T follicular helper cell (primary cell): ENCODE measurements at places on chromosomes 16 and 17.

DNA sequence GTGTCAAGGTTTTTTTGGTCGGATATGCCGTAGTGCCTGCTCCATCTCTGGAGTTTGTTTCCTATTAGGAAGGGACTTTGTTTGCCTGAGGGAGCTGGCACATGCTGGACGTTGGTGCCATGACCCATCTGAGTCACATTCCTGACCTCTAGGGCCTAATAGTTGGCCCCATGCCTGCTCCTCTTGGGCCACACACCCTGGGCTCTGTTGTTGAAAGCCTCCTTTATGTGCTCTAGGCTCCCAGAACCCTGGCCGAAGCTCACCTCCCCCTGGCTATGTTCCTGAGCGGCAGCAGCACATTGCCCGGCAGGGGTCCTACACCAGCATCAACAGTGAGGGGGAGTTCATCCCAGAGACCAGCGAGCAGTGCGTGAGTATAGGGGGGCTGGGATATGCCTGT lies 18.4 kb downstream of the LIMD2 start:
- DNase-seq, result no peak

GRCh38 chr17:65595071-65595656 lies 33.7 kb upstream of the AXIN2 start:
- DNase-seq, result no peak

- DNase-seq, result no peak
Measured at GRCh38 chr16:24966031-24966430, 49.1 kb downstream of the ARHGAP17 start.

DNA sequence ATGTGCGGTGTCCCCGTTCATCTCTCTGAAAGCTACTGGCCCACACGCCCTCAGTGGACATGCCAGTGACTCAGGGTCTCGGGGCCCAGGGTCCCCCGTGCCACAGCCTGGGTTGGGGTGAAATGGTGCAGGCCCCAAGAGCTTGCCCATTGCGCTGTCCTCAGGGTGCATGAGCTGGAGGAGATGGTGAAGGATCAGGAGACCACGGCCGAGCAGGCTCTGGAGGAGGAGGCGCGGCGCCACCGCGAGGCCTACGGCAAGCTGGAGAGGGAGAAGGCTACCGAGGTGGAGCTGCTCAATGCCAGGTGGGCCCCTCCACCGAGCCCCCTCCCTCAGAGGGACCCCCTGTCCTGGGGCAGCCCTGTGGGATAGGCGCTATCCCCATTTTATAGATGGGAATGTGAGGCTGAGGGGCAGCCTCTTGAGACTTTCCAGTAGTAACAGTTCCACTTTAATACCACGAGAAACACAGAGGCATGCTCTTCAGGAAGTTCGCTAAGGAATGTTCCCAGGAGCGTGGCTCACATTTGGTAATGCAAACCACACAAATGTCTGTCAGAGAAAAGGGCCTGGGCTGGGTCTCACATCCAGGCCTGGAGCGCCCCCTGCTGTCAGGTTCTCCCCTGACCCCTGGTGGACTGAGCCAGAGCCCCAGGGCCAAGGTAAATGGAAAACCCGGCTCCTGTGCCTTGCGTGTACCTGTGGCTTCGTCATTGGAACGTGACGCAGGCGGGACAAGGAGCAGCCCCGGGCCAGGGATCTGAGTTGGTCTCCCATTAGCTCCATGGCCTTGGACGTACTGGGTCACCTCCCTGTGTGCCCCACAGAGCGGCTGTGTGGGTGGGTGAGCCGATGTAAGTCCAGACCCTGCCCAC lies 133.7 kb downstream of the RAB11FIP4 start:
- peak; percentile 77 for DNase-seq

- DNase-seq, result no peak
Measured at GRCh38 chr17:28706471-28707338, 5.0 kb downstream of the PROCA1 start.

- no peak for DNase-seq
Measured at GRCh38 chr16:79276501-79276900, 324.0 kb downstream of the MAF start.

GRCh38 chr16:4888428-4889135 lies 41.3 kb downstream of the UBN1 start:
- no peak for DNase-seq

DNA sequence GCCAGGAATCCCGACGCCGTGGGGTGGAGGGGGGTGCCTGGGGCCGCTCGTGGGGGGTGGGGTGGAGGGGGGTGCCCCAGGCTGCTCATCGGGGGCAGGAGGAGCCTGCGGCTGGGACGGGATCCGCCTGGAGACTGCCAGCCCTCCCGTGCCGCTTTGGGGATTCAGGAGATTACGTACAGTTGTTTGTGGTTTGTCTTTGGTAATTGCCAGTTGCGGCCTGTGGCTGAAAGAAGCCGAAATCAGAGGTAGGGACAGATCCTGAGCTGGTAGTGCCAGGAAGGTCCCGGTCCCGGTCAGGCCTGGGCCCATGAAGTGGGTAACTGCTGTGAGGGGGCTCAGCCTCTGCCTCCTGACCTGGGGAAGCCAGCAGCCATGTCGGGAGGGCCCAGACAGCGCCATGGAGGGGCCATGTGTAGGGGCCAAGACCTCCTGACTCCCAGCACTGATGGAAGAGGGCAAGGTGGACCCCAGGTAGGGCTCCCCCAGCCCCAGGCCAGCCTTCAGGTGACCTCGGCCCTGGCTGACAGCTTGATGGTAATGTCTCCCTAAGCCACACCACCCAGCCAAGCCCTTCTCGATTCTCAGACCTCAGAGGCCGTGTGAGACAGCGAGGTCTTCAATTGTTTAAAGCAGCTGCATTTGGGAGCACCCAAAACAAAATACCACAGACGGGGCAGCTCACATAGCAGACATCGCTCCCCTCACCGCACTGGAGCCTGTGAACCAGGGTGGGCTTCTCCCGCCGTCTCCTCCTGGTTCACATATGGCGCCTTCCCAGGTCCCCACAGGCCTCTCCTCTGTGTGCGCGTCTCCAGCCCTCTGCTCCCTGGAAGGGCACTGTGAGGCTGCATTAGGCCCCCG lies 34.9 kb upstream of the SSTR5 start:
- DNase-seq, result no peak

- no peak for DNase-seq
Measured at GRCh38 chr16:2213817-2214718, 572 bp downstream of the PGP start.

- no peak for DNase-seq
Measured at GRCh38 chr16:84519855-84520254, 15.4 kb upstream of the MEAK7 start.

GRCh38 chr17:65470783-65471182 lies 90.7 kb downstream of the AXIN2 start:
- DNase-seq, result no peak

DNA sequence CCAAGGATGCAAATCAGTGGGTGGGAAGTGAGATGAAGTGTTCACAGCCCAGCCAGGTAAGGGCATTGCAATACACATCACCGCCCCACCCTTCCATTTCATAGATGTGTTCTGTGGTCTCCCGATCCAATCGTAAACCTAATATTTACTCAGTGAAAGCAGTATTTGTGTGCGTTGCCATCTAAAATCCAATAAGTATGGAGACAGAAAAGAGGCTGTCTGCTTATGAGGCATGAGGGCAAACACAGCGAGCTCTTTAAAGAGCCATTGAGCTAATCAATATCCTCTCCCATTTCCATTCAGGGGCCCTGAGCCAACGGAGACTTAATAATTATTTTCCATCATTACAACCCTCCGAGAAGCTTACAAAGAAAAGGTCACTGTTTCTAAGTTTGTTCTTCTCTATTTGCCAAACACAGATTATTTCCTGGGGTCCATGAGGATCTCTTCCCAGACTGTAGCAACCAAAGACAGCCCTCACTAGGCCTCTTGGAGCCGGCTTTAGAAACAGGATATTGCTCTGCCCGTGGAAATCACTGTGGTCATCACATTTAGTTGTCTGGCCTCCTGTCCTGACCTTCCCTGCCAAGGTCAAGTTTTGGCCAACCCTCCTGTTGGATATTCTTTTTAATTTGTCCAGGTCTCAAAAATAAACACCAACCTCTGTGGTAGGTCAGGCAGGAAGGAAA lies 120.1 kb downstream of the SLC39A11 start:
- DNase-seq, result no peak

DNA sequence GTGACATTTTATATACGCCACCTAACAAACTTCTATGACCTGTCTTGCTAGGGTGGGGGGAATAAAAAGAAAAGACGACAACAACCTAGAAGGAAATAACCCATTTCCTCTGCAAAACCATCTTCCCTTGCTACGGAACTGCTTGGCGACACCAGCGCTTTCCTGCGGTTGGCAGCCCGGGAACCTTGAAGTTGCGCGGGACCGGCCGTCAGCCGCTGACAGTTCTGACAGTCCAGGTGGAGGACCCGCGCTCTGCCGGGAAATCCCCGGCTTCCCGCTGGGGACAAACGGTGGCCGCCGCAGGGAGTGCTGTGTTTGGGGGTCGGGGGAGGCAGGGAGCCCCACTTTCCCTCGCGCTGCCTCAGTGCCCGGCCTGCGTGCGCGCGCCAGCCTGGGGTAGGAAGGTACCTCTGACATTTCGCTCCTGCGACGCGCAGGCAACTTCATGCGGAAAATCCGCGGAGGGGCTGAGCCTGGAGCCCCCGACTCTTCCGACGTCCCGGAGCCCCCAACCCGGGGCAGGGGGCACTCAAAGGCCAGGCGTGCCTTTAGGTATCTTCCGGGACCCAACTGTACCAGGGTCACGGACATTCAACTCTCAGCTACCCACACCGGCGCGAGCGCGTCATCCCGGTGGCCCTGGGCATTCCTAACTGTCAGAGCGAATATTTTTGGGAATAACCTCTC lies 516 bp downstream of the SLC16A6 start:
- DNase-seq, result peak; percentile 42

DNA sequence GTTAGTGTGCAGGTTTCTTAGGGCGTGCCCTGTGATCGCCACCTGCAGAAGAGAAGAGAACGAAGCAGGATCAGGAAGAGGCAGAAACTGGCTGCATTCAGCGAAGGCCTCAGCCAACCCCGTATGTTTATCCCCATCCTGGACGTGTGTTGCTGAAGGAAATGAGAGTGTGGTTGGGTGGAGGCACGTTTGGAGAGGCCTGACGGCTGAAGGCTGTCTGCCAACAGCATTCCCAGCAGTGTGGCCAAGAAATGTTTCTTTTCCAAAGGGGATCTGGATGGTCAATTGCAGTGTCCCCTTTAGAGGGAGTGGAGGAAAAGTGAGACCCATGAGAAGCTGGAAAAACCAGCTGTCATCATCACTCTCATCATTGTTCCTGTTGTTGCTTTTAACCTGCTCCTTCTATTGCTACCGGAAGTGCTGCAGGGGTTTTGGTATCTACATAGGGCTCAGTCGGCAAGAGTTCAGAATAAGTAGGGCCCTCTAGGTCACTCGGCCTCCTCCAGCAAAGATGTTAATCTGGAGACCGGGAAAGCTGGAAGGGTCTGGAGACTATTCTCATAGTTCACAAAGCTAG lies 46.5 kb upstream of the SLC47A1 start:
- no peak for DNase-seq

- DNase-seq, result no peak
Measured at GRCh38 chr16:6081320-6081976, 983.9 kb upstream of the EEF2KMT start.

DNA sequence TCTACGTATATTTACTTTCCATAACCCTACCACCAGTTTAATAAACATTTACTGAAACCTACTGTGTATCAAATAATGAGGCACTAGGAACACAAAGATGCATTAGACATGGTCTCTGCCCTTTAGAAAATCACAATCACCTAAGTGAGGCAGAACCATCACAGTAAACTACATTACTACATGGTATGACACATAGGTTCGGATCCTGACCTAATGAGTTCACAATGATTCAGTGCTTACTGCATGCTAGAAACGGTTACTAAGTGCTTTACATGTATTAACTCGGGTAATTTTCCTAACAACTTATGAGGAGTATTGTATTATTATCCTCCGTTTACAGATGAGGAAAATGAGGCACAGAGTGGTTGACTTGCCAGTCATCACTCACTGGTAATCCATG lies 5.2 kb upstream of the SYNRG start:
- DNase-seq, result no peak

GRCh38 chr16:88536971-88537751 lies 33.0 kb upstream of the ZC3H18 start:
- no peak for DNase-seq

DNA sequence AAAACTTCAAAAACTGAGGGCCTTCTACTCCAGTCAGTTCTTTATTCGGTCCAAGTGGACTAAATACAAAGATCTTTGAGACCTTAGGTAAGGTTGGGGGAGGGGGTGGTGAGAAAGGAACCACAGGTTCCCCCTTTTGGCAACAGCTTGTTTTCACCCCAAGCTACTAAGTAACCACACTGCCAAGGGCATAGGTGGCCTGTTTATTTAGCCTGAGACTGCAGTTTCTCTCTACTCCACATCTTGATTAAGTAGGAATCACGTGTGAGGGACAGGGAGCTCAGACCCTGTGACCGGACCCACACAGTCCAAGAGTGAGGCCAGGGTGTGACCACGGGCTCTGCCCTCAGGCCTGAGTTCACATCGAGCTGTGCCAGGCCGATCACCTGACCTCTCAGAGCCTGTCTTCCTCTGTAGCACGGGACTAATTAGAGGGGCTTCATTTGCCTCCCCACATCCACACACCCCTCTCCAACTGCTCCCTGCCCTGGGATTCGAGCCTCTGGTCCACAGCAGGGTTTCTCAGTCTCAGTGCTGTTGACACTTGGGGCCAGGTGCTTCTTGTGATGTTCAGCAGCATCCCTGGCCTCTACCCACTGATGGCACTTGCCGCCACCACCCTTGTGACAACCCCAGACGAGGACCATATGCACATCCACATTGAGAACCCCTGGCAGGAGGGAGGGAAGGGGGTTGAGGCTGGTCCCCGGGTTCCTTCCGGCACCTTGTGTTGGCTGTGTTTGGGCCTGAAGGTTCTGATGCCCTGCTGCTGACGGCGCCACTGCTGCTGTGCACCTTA lies 17.8 kb downstream of the ST6GALNAC2 start:
- DNase-seq, result no peak

DNA sequence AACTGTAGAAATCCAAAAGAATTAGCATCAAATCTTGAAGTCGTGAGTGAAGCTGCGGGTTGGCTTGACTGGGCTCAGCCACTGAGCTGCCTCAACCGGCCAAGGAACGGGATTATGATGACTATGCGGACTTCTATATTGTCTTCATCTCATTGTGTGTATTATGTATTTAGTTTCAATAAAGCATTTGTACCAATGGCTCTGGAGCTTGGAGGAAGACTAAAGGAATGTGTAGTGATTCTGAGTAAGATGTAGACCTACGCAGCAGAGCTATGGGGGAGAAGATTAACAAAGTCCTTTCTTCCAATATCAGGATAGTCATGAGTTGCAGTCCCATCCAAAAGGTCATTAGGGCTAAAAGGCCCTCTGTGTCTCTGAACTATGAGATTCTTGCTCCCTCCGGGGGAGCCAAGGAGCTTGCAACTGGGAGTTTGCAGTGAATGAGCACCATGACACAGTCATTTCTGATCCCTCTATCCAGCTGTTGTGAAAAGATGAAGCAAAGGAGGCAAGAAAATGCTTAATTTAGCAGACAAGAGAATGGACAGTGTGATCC lies 8.3 kb downstream of the EME1 start:
- DNase-seq, result no peak

- no peak for DNase-seq
Measured at GRCh38 chr16:76409706-76410105, 132.5 kb downstream of the CNTNAP4 start.

DNA sequence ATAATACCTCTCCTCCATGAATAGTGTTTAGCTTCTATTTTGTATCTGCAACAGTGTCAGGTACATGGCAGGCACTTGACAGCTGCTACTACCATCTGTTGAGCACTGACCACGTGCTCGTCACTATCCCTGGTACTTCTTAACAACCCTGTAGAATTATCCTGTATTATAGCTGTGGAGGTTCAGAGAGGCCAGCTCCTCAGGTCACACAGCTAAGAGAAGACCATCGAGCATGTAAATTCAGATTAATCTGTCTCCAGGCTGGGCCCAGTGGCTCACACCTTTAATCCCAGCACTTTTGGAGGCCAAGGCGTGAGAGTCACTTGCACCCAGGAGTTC lies 26.3 kb downstream of the WSB1 start:
- no peak for DNase-seq
